ENCODE measurements at places on chromosomes 3 and 15. TPM values are rescaled to one million over a fixed set of nuclear protein-coding genes. Genes with fewer than 3 reads are reported as not detected.

DNA sequence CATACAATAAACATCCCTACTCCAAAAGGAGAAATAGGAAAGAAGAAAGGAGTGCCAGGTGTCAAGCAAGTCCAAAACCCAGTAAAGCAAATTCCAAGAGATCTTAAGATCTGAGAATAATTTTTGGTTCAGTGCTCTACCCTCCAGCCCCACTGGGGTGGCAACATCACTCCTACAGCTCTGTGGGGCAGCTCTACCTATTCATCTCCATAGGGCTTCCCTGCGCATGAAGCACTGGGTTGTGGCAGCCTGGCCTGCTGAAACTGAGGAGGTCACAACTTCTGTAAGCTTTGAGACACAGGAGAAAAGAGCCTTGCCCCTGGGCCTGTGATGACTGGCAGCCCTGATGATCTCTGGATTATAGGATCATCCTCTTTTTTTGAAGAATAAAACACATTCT lies 378.2 kb upstream of the SOX14 start:
- H3K27ac ChIP-seq: no peak overlapping the region
- H3K27me3 ChIP-seq: no peaks in the 10 kb centered on the region
- no peaks in the 10 kb centered on the region for H3K36me3 ChIP-seq
- no peaks in the 10 kb centered on the region for H3K4me1 ChIP-seq

Gene OIP5
- 0.84 TPM for total RNA-seq

Gene CILP
- 0.36 TPM for total RNA-seq

Gene CHRNB4
- not detected for total RNA-seq

Gene CRELD1
- 47.4 TPM for total RNA-seq

Gene KNG1
- total RNA-seq: not detected

Gene CCDC33
- not detected for total RNA-seq

GRCh38 chr3:674116-674515 lies 418.7 kb upstream of the CNTN6 start:
- H3K27ac ChIP-seq: no peak overlapping the region
- no peaks in the 10 kb centered on the region for H3K4me1 ChIP-seq
- no peak for DNase-seq
- no peaks in the 10 kb centered on the region for H3K27me3 ChIP-seq

- no peaks in the 10 kb centered on the region for H3K4me1 ChIP-seq
- no peak overlapping the region for H3K4me3 ChIP-seq
- H3K36me3 ChIP-seq: no peaks in the 10 kb centered on the region
- DNase-seq: no peak
- no peak overlapping the region for H3K27ac ChIP-seq
Observed at GRCh38 chr3:171654809-171655208, 155.5 kb downstream of the PLD1 start.

DNA sequence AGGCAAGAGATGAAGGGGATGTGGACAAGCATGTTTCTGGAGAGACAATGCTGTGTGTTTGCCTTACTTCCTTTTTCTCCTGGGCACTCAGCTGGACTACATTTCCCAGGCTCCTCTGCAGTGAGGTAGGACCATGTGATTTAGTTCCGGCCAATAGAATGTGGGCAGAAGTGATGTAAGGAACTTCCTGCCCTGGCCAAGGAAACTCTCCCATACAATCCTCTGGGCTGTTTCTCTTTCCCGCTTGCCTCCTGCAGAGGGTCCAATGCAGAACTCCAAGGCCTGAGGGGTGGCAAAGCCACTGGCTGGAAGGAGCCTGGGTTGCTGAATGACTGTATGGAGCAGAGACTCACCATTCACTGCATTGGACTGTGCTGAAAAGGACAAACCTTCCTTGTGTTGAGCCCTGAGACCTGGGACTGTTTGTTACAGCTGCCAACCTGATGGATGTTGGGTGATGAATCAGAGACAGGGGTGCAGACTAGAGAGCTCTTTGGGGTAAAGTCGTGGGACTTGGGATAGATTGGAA lies 82.7 kb upstream of the SLC6A6 start:
- peak; percentile 53 for DNase-seq
- no peak overlapping the region for H3K4me3 ChIP-seq
- H3K36me3 ChIP-seq: no peaks in the 10 kb centered on the region
- no peak overlapping the region for H3K27ac ChIP-seq

DNA sequence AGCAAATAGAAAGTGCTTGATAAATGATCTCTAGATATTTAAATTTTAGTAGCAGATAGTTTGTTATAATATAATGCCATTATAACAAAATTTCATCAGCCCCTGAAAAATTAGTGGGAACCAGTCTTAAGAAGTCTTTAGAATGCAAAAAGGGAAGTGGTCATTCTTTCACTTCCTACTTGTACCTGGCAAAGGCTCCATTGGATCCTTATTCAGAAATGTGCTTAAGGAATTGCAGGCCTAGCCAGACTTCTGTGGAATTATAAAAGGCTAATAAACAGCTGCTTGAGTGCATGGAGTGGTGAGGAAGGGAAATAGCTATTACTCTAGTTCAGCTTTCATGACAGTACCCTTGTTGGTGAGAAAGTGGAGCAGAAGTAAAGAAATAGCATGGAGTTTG lies 24.2 kb downstream of the PPM1L start:
- H3K27me3 ChIP-seq: no peaks in the 10 kb centered on the region
- H3K36me3 ChIP-seq: no peaks in the 10 kb centered on the region
- no peak overlapping the region for H3K4me3 ChIP-seq
- DNase-seq: peak; percentile 10

Gene GABRR3
- total RNA-seq: not detected

- H3K36me3 ChIP-seq: no peaks in the 10 kb centered on the region
- no peak for DNase-seq
- no peak overlapping the region for H3K4me3 ChIP-seq
- H3K27me3 ChIP-seq: no peaks in the 10 kb centered on the region
- H3K27ac ChIP-seq: no peak overlapping the region
- no peaks in the 10 kb centered on the region for H3K4me1 ChIP-seq
Observed at GRCh38 chr15:36912311-36912712, 188.0 kb downstream of the MEIS2 start.

Gene CD200
- total RNA-seq: 36.0 TPM

- DNase-seq: peak; percentile 97
- no peaks in the 10 kb centered on the region for H3K27me3 ChIP-seq
- no peaks in the 10 kb centered on the region for H3K36me3 ChIP-seq
Observed at GRCh38 chr15:52228921-52229320, 37.7 kb upstream of the GNB5 start.

- H3K27ac ChIP-seq: no peak overlapping the region
- no peak overlapping the region for H3K4me3 ChIP-seq
- no peaks in the 10 kb centered on the region for H3K27me3 ChIP-seq
- no peak for DNase-seq
Observed at GRCh38 chr3:89380016-89380415, 272.6 kb downstream of the EPHA3 start.

DNA sequence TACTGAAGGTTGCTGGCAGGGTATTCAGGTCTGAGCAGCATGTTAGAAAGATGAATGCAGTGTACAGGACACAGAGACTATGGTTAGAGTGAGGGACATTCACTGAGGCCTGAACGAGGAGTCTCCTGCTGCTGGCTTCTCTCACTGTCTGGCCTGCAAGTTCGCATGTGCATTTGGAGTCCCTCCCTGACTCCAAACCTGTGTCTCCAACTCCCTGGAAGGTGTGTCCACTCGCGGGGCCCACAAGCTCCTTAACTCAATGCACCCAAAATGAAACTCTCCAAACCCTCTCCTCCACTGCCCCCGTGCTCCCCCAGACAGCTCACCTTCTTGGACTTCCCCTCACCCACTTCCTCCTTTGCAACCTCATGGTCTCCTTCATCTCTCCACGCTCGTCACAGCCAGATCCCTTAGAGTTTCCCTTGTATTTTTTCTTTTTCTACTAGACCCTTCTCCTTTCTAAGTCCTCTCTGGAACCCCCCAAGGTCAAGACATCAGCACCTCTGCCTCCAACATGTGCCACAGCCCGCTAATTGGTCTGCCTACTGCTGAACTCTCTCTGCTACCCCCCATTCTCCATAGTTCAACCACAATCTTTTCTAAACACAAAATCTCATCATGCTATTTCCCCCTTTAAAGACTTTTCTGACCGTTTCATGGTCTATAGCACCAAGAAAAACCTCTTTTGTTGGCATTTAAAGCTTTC lies 58.3 kb downstream of the HES1 start:
- no peaks in the 10 kb centered on the region for H3K27me3 ChIP-seq
- no peaks in the 10 kb centered on the region for H3K36me3 ChIP-seq
- peaks cover 16% of the 10 kb centered on the region for H3K4me1 ChIP-seq
- peak; percentile 78 for DNase-seq

Gene FBXL22
- 2.5 TPM for total RNA-seq

Gene CCDC54
- total RNA-seq: not detected

- no peaks in the 10 kb centered on the region for H3K36me3 ChIP-seq
- no peak overlapping the region for H3K4me3 ChIP-seq
- no peaks in the 10 kb centered on the region for H3K4me1 ChIP-seq
- no peaks in the 10 kb centered on the region for H3K27me3 ChIP-seq
- no peak overlapping the region for H3K27ac ChIP-seq
- DNase-seq: peak; percentile 55
Observed at GRCh38 chr15:63402498-63403253, 21.0 kb upstream of the CA12 start.
